ENCODE measurements at places on chromosomes 4 and X. TPM values are rescaled to one million over a fixed set of nuclear protein-coding genes. Genes with fewer than 3 reads are reported as not detected.

Gene DMRTC1
- not detected for total RNA-seq

Gene PHKA1
- 18.1 TPM for total RNA-seq

Gene NDST4
- total RNA-seq = 0.11 TPM

Gene FGFBP2
- 1.2 TPM for total RNA-seq

Gene CLTRN
- total RNA-seq = 0.66 TPM

Gene HPGD
- 1.4 TPM for total RNA-seq

Gene TCP11X2
- not detected for total RNA-seq

Gene TBX22
- total RNA-seq = not detected

Gene NPY2R
- total RNA-seq = not detected

Gene BCAP31
- 80.8 TPM for total RNA-seq

Gene CACNA1F
- total RNA-seq = 0.08 TPM

Gene SYNPO2
- total RNA-seq = 239 TPM

Gene MMRN1
- 2.4 TPM for total RNA-seq

Gene MAP3K15
- total RNA-seq = not detected
